ENCODE measurements at places on chromosomes 5 and 9.

DNA sequence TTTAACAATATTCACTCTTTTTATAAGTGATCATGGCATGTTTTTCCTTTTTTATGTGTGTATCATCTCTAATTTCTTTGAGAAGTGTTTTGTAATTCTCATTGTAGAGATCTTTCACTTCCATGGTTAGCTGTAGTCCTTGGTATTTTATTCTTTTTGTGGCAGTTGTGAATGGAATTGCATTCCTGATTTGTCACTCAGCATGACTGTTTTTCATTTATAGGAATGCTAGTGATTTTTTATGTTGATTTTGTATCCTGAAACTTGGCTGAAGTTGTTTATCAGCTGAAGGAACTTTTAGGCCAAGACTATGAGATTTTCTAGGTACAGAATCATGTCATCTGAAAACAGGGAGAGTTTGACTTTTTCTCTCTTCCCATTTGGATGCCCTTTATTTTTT, 13.1 kb upstream of the SPINK13 start:
- no peak for DNase-seq

DNA sequence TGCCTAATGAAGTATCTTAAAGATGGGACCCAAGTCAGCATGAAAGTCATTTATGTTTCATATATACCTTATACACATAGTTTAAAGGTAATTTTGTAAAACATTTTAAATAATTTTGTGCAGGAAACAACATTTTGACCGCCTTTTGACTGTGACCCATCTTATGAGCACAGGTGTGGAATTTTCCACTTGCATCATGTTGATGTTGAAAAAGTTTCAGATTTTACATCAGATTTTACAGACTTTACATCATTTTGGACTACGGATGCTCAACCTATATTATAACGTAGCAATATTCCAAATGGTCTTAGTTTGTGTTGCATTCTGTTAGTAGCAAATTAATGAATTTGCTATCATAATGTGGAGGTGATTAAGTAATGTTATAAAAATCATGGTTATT, 21.7 kb upstream of the FAM120AOS start:
- no peak for DNase-seq

- DNase-seq: no peak
Measured at GRCh38 chr9:69637193-69637816, 34.9 kb downstream of the APBA1 start.

GRCh38 chr9:95116002-95116807, 201.3 kb downstream of the FANCC start:
- no peak for DNase-seq

GRCh38 chr5:14956423-14957046, 85.0 kb upstream of the ANKH start:
- DNase-seq: no peak

GRCh38 chr9:114592356-114592755, 4.8 kb downstream of the ATP6V1G1 start:
- DNase-seq: no peak

DNA sequence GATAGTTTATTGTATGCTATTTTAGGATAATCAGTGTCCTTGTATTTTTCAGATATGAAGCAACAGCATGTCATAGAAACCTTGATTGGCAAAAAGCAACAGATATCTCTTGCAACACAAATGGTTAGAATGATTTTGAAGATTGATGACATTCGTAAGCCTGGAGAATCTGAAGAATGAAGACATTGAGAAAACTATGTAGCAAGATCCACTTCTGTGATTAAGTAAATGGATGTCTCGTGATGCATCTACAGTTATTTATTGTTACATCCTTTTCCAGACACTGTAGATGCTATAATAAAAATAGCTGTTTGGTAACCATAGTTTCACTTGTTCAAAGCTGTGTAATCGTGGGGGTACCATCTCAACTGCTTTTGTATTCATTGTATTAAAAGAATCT, 14.5 kb downstream of the CCT5 start:
- DNase-seq: no peak

DNA sequence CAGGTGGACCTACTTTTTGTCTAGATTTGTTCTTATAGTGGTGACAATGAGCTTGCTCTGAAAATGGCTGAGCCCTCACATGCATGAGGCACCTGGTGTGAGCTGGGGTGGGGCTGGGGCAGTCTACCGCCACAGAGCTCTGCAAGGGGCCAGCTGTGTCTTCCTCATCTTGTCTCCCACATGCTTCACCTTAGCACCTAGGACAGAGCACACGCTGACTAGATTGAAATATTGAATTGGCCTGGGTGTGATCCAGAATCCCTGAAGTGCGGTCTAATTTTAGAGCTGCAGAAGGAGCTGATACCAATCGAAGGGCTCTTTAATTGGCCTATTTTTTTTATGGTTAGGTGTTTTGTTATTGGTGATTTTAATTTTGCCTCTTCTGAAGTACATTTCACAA, 126.1 kb upstream of the NFIB start:
- DNase-seq: no peak

DNA sequence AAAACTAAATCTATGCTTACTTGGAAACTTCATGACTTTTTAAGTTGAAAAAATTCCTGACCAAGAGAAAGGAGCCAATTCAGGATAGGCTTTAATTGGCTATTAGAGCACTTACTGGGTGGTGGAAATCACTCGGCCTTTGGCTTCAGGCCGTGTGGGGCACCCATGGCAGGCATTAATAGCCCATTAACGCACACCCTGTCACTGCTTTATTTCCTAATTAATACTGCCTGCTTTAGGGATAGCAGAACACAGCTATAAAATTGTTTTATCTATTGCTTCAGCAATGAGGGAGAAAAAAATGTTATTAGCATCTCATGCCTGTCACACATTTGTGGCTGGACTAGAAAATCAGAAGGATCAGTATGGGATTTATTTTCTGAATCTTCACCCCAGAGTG, 58.1 kb downstream of the PSAT1 start:
- DNase-seq: no peak

DNA sequence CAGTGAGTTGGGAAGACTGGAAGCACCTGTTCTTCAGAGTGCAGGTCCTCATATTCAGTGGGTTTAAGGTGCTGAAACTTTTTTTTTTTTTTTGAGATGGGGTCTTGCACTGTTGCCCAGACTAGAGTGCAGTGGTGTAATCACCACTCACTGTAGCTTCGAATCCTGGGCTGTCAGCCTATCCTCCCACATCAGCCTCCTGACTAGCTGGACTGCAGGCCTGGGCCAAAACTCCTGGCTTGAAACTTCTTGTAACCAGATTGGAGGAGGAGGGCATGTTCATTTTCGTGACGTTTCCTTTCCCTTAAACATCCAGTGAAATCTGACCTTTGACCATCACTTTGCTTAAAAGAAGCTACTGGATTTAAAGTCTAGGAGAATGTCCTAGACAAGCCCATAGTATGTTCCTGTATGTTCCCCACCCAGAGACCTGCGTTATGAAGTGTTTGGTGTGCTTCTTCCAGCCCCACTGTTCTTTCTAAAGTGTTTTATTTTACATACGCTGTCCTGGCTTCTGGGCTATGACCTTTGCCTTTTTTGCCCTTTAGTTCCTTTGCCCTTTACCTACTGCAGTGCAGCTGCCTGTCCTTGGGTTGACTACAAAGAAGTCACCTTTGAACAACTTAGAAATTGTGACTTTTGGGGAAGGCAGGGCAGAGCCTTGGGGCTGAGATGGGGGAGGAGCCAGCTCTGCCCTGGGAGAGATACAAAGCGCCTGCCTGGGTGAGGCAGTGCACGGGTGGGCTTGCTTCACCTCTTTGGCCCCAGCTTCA, 18.4 kb downstream of the TENT4A start:
- DNase-seq: no peak

GRCh38 chr9:114282507-114282906, 40.4 kb upstream of the ORM1 start:
- DNase-seq: no peak

- DNase-seq: no peak
Measured at GRCh38 chr5:40796487-40796889, 1.7 kb downstream of the PRKAA1 start.

GRCh38 chr5:154986151-154986550, 27.4 kb upstream of the KIF4B start:
- DNase-seq: no peak

- no peak for DNase-seq
Measured at GRCh38 chr5:9388941-9389674, 156.8 kb downstream of the SEMA5A start.

DNA sequence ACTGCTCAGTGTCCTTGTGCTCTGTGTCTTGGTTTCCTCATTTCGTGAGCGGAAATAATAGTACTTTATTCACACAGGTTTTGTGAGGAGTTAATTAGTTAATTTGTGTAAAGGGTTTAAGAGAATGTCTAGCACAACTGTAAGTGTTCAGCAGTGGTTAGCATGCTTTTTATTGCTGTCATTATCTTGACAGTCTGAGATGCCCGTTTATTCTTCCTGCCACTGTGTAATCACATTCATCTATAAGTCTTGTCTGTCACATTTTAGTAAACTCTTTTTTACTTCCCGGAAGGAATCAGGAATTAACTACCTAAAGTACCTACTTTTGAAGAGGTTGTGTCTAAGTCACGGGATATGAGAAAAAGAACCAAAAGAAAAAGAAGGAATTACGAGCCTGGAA, 38.0 kb downstream of the IQGAP2 start:
- DNase-seq: no peak

DNA sequence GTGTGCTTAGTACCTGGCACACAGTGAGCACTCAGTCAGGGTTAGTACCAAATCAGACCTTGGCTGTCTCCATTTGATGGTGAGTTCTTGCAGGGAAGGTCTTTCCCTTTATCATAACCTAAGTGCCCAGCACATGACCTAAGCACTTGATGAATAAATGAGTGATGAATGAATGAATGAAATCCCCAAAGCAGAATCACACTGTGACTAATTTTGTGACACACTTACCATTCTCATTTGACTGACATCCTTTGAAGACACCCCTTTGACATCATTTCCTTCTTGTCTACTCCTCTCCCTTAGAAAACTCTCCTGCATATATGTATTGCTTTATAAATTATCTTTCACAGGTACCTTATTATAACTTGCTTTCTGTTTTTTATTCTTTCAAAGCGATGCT, 130.2 kb upstream of the ELL2 start:
- DNase-seq: no peak

- DNase-seq: no peak
Measured at GRCh38 chr9:17130291-17130690, 4.5 kb upstream of the CNTLN start.

- no peak for DNase-seq
Measured at GRCh38 chr5:32589942-32590869, 4.8 kb downstream of the SUB1 start.

DNA sequence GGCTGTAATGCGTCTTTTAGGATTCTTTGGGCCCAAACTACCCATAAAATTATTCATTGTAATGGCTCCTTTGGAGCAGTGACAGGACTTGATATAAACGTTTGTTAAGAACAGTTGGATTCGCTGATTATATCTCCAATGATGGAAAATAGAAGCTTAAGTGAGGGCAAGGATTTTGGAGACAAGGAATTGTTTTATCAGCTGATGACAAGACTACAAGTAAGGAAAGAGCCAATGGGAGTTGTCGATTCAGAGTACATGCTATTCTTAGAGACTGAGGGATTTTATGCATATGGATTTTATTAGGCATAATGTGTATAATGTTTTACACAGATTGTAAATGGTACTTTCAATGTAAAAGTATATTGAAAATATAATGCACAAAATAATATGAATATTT, 425.5 kb upstream of the RIOK2 start:
- no peak for DNase-seq

DNA sequence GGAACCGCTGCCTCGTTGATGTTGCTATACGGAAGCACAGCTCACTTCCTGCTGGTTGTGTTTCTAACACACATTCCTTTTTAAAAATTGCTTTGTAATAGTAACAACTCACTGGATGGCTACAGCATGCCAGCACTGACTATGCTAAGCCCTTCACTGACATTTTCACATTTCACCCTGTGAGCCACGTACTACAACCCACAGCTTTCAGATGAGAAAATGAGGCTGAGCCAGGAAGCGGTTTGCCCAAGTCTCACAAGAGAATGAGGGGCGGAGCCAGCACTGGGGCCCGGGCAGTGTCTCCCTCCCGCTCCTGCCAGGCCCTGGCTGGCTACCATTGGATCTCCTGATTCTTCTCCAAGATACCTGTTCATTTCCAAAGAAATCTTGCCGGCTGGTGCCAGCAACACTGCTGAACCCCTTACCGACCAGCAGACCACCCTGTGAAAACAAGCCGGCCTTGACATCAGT, 38.3 kb downstream of the FAM78A start:
- DNase-seq: peak; percentile 50

- no peak for DNase-seq
Measured at GRCh38 chr5:76016258-76016657, 66.9 kb upstream of the SV2C start.

DNA sequence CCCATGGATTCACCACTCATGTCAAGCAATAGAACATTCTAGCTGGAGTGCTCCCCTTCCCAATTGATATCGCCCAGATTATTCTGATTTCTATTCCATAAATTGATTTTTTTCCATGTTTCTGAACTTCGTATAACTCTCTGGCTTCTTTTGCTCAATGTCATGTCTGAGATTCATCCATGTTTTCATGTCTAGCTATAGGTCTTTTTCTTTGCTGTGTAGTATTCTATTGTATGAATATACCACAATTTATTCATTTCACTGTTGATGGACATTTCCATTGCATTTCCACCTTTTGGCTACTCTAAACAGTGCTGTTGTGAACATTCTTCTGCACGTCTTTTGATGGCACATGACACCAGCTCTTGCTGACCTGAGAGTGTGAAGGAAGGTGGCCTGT, 19.6 kb downstream of the PTPA start:
- no peak for DNase-seq

Data from stimulated activated CD4-positive, alpha-beta T cell treated with anti-CD3 and anti-CD28 coated beads, Interleukin-1b, Interleukin-23, amount 100 ng/mL, for 1 hour (primary cell).